ENCODE measurements at places on chromosomes 1 and 21. TPM values are rescaled to one million over a fixed set of nuclear protein-coding genes. Genes with fewer than 3 reads are reported as not detected.

HSD3B2 gene
- total RNA-seq: 0.23 TPM

BRINP3 gene
- not detected for total RNA-seq

LAMC2 gene
- 5.4 TPM for total RNA-seq

CDC7 gene
- 2.9 TPM for total RNA-seq

GPR157 gene
- 12.2 TPM for total RNA-seq

GUCA2A gene
- not detected for total RNA-seq

ZYG11A gene
- 0.12 TPM for total RNA-seq

MYBPH gene
- not detected for total RNA-seq

PPIAL4G gene
- total RNA-seq: 0.11 TPM

INSRR gene
- total RNA-seq: not detected

GPA33 gene
- 0.30 TPM for total RNA-seq

OR2L5 gene
- total RNA-seq: 0.23 TPM

ISG20L2 gene
- total RNA-seq: 26.6 TPM

S100A3 gene
- 0.48 TPM for total RNA-seq

TCP10L gene
- 1.7 TPM for total RNA-seq

ADAMTS5 gene
- total RNA-seq: 19.7 TPM

BCL2L15 gene
- total RNA-seq: 6.7 TPM

FCRLA gene
- not detected for total RNA-seq

PROX1 gene
- total RNA-seq: 16.8 TPM

KAZN gene
- total RNA-seq: 39.0 TPM
